ENCODE measurements at places on chromosomes 7 and 10.
A peak's percentile ranks its signal among the peaks of the same experiment; 100 is the strongest.

DNA sequence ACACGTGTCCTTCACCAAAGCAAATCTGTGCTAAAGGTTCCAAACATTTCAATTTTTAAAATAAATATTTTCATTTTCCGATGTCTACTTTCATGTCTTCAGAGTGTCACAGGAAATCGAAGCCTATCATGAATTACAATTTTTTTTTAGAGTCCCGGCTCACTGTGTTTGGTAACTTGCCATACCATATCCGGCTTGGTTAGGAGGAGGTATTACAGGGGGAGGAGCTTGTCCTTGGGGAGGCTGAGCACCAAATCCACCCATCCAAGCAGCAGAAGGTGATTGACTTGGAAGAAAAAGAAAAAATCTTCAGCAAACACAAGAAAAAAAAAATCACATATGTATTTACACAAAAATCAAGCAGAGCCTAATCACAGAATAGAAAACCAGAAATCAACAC is 21.3 kb downstream of the TIAL1 start:
- no peak for DNase-seq

DNA sequence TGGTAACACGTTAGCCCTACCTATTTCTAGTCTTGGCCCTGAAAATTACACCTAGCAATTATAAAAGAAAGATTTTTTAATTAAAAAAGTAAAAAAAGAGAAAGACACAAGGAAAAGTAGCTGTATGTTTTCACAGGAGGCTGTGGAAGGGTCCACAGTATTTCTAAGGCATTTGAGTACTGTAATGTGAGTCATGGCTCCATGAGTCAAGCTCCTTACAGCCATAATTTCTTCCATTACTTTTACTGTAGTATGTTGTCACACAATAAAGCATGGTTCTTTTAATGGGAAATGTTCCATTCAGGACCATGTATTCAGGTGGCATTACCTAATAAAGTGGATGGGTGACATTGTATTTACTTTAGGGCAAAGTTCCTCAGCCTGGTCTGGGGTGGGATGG is 113.4 kb downstream of the GPR37 start:
- DNase-seq = no peak

- no peak for DNase-seq
These were observed 130.1 kb downstream of the TNS3 start for GRCh38 chr7:47451851-47452205.

- DNase-seq = no peak
These were observed 122.7 kb downstream of the ARID5B start for GRCh38 chr10:62024026-62024701.

DNA sequence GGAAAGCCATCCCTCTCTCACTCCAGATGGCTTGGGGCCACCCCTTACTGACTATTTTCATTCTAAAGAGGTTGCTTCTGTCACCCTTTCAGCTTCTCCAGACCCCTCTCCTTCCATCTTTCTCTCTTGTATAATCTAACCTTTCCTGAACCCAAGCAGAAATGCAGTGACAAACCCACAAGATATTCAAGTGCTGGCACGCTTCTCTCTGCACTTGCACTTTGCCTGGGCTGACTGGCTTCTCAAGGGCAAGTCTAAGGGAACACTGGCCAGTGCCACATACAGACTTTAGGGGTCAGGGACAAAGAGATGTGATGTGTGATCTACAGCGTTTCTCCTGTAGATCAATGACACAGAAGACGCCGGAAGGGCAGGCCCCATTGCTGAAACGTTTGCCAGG is 150.4 kb upstream of the LANCL2 start:
- DNase-seq = no peak

GRCh38 chr10:132960631-132961419 is 18.5 kb upstream of the CFAP46 start:
- DNase-seq = no peak

- DNase-seq = no peak
These were observed 284.1 kb downstream of the DPP6 start for GRCh38 chr7:154336295-154336694.

- DNase-seq = no peak
These were observed 867.6 kb downstream of the SORCS1 start for GRCh38 chr10:106296750-106297392.

GRCh38 chr10:126663328-126663727 is 7.2 kb downstream of the C10orf90 start:
- DNase-seq = peak; percentile 11

- no peak for DNase-seq
These were observed 11.0 kb downstream of the NXPH1 start for GRCh38 chr7:8444468-8444769.

- no peak for DNase-seq
These were observed 9.8 kb upstream of the FXYD4 start for GRCh38 chr10:43361547-43362190.

DNA sequence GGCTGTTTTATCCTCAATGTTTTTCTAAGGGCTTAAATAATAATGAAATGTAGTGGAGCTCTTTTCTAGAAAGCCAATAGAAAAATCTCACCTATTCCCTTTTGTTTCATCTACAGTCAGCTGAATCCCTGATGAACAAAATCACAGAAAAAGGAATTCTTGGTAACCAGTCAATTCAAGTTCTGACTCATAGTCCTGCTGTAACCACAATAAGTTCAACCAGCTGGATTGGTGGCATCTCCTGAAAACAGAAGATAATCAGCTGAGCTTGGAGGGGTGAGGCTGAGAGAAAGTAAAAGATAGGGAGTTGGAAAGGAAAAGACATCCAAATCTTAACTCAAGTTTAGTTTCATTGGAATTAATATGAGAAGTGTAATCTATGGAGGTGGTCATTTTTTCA is 772.1 kb downstream of the CCSER2 start:
- DNase-seq = no peak

DNA sequence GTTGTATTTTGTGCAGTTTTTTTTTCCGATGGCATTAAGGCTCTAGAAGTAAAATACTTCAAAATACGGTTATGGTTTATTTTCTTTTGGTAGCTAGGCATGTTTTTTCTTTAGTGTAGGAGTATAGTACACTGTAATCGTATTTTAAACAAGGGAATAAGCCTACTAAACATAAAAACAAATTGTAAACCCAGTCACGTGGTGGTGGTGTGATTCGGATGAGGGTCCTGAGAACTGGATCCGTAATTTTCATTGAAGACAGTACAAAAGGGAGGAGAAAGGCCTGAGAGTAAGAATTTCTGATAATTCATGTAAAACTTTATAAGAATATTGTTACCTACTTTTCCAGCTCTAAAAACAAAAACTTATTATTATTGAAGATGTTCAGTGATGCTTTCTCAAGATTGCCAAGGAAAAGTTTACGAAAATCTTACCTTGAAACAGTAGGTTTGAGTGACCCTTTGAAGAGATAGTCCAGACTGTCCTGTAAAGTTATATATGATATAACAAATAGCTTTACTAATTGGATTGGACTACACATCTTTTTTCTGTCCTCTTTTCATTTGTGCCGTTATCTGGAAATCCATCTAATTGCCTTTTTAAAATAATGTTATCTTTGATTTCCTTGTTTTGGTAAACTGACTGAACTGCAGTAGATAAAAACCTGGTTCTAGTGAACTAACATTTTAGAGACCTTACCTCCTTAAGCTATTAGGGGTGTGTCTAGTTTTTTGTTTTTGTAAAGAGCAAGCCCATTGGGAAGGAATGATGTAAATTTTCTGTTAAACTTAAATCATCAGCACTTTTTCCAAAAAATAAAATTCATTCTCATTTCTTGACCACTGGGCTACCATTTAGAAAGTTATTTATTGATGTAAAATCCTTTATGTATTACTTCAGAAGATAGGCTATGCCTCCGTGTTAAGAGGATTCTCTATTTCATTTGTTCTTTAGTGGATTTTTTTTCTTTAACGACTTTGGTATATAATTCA is 1.0 kb upstream of the PBLD start:
- DNase-seq = no peak

DNA sequence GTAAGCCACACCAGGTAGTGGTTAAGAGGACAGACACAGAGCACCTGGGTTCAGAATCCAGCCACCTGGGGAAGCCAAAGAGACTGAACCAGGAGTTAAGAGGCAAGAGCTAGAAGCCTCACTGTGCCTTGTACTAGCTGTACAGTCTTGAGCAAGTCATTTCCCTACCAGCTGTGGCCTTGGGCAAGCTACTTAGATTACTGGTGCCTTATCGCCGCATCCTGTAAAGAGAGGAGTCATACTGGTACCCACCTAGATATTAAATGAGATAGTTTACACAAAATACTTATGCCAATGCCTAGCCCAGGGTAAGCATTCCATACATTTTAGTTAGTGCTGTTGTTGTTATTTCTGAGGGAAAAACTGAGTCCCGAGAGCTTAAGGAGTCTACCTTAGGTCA is 47.7 kb downstream of the HABP2 start:
- no peak for DNase-seq

- DNase-seq = no peak
These were observed 265.9 kb upstream of the NRP1 start for GRCh38 chr10:33600381-33600780.

DNA sequence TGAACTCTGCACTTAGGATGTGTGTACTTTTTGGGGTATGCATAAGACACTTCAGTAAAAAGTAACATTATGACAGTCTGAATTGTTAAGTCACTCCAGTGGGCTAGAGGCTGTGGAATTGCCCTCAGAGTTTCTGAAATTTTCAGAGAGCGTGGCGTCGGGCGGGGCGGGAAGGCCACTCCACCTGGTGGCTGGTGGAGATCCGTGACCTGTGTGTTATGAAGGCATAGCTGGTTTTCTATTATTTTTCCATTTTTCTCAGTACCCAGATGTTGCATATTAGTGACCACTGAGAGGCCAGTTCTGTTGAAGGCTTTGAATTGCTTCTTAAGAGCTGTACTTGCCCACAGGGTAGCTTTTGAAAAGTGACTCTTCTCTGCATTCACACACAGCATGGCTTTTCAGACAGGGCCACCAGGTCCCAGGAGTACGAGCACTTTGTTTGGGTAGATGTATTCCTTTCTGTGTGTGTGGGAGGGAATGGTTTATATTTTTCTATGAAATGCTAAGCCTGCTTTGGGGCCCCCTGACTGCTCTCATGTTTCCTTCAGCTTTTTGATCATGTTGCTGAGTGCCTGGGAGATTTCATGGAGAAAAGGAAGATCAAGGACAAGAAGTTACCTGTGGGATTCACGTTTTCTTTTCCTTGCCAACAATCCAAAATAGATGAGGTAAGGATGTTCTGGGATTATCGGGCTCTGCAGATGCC is 52.3 kb downstream of the TACR2 start:
- no peak for DNase-seq

GRCh38 chr7:6290319-6290741 is 17.9 kb upstream of the CYTH3 start:
- DNase-seq = no peak

DNA sequence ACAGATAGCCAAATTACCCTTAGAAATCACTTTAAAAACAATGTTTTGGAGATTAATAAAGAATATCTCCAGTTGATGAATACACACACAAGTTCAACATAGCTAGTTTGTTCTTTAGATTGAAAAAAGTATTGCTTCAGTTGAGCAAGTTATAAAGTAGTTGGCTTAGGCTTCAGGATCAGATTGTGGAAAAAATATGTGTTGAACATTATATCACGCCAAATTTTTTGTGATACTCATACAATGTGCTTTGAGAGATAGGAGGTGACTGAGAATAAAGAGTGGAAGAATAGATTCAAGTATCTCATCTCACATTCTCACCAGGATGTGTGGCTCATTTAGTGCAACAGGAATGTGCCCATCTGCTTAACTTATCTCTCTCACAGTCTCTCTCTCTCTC is 553.3 kb downstream of the HTR7 start:
- DNase-seq = no peak

DNA sequence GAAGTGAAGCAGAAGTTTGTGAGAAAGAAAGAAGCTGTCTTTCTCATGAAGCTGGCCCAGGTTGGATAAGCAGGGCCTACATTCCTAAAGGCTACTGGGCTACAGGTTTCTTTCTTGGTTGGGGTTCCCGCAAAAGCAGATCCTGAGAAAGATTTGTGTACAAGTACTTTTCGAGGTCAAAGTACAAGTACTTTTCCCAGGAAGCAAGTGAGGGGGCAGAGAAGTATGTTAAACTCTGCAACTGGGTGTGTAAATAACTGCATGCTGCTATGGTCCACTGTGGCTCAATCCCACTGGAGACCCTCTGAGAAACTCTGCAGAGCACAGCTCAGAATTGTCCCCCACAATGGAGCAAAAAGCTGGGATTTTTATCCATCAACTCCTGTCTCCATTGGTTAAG is 28.7 kb downstream of the LSM5 start:
- no peak for DNase-seq

DNA sequence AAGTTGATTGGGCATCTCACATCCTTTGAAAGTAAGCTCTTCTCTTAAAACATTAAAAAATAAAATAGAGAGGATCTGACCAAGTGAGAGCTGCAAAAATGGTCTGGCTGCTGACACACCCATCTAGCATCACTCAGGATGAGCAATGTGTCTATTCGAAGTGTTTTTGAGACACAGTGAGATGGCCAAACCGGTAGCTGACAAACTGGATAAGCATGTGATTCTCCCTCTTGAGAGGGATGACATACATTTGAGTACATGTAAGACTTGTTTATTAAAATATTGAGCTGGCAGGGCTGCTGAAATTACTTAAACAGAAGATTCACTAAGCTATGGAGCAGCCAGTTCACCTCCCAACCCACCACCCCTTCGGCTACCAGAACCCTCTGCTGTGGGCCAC is 333.9 kb downstream of the ADRA2A start:
- no peak for DNase-seq

DNA sequence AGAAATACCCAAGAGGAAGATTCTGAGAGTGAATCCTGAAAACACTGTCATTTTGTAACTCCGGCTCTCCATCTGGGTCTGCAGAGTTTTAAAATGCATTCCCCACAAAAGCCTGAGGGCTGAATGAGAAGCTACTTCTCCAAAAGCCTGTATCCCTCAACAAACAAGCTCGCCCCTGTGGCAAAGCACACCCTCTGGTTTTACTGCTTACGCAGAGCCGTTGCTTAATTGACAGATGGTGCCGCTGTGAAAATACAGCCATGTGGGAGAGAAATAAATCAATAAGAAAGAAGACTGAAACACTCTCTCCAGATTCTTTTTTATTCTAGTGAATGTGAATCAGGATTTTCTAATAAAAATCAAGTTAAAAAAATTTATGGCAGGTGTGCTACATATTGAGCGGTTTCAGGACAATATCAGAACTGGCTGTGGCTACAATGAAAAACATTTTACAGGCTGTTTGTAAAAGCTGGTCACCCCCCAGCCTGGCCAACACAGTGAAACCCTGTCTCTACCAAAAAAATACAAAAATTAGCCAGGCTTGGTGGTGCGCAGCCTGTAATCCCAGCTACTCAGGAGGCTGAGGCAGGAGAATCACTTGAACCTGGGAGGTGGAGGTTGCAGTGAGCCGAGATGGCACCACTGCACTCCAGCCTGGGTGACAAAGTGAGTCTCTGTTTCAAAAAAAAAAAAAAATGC is 32.5 kb downstream of the C7orf33 start:
- peak; percentile 88 for DNase-seq
